Renal cortex interstitium (tissue), 15 donors: ENCODE measurements at places on chromosomes 16 and 17. TPM values are rescaled to one million over a fixed set of nuclear protein-coding genes. Genes with fewer than 3 reads are reported as not detected.

KRT36 gene
- polyA plus RNA-seq: not detected

CCDC144A gene
- 3.9 TPM for polyA plus RNA-seq

SULT1A3 gene
- 5.9 TPM for polyA plus RNA-seq

CTNS gene
- 18.7 TPM for polyA plus RNA-seq

DPEP1 gene
- 62.6 TPM for polyA plus RNA-seq

C16orf46 gene
- polyA plus RNA-seq: 1.9 TPM

PLCG2 gene
- polyA plus RNA-seq: 30.1 TPM

PROCA1 gene
- polyA plus RNA-seq: 5.9 TPM
